Occipital lobe (tissue), 3 donors: ENCODE measurements at places on chromosomes 1 and 21.

GRCh38 chr1:29579821-29580425 lies 343.6 kb downstream of the PTPRU start:
- no peak for DNase-seq

DNA sequence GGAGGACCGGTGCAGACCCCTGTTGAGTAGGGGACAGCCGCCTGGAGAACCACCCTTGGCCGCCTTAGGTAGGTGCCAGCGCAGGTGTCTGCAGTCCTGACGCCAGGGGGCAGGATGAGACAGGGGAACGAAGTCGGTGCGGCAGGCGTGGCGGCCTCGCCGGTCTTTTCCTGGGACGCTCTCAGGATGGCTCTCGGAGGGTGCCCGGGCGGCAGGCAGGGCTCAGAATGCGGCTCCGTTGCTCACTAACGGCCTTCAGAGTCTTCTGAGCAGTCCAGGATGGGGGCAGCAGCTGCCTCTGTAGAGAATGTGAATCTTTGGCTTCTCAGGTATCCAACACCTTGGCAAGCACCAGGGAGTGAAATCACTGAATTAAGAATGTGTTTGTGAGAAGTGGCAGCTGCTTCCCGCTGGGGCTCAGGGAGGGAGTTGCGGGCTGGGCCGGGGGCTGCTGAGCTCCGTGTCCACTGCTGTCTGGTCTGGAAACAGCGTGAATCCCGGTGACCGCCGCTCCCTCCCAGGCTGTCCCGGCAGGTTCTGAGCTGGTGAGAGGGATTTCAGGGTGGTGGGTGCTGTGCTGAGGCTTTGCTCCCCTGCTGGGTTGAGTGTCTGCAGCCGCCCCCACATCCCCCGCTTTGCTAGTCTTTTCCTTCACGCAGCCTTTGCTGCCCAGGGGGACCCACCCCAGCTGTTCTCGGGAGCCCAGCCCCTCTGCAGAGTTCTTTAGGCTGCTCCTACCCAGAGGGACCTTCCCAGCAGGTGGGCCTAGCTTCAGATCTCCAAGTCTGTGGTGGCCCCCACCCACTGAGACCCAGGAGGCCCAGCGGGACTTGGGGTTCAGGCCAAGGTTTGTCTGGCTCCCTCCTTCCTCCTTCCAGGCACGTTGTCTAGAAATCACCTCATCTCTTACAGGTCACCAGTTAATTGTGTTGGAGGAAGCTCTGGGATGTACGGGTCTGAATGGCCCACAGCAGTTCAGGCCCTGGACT lies 11.1 kb upstream of the C1orf174 start:
- peak; percentile 55 for DNase-seq

- DNase-seq = no peak
These were observed 841.8 kb downstream of the USP25 start for GRCh38 chr21:16571594-16571993.

DNA sequence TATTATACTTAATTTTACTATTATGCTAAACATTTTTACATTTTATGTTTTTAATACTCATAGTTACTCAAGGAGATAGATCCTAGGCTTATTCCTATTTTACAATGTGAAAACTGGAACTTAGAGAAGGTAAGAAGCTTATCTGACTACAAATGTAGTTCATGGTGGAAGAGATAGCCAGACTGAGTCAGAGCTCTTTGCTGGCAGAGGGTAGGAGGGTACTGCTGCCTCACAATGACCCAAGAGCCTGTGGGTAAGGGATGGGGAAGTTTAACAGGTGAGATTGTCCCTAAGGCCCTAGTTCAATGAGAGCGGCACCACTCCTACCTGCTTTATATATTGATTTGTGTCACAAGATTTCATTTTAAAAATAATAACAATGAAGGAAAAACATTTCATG lies 34.1 kb upstream of the NEK7 start:
- DNase-seq = no peak

DNA sequence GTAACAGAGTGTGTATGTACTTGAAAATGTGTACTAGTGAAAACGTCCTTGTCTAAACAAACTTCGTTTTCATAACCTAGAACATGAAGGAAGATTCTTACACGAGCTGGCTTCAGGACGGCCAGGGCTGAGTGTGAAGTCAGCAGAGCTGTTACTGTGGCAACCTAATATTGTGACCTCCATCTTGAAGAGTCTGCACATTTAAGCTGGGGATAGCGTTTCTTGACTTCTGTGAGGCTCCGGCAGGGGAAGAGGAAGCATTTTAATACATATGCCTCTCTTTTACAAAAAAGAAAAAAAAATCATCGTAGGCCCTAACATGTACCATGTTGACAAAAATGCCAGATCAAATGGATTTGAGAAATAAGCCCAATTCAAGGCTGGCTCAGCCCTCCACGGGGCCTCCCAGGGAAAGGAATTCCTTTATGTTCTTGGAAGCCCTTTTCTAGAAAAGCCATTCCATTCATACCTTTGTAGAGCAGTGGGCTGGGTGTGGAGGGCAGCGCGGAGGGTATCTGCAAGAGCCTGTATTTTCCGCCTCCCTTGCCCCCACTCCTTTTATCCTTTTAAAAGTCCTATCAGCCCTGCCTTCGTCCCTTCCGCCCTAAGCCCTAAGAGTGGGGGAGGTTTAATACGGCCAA lies 51.1 kb downstream of the SIM2 start:
- DNase-seq = no peak

DNA sequence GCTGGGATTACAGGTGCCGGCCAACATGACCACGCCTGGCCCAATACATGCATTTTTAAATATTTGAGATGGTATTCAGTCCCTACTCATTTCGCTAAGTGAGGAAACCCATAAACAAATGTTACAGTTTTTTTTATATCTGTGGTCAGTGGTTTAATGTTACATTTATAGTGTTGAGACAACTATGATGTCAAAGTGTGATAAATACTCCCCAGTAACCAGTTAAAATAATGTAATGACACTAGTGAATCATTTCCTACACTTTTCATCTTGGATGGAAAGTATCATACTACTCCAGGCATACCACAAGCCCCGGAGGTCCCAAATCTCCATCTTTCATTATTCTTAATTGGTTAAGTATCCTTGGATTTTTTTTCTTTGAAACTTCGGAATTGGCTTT lies 87.5 kb upstream of the KIF26B start:
- DNase-seq = no peak

- no peak for DNase-seq
These were observed 138.3 kb upstream of the DUSP10 start for GRCh38 chr1:221880182-221880581.

DNA sequence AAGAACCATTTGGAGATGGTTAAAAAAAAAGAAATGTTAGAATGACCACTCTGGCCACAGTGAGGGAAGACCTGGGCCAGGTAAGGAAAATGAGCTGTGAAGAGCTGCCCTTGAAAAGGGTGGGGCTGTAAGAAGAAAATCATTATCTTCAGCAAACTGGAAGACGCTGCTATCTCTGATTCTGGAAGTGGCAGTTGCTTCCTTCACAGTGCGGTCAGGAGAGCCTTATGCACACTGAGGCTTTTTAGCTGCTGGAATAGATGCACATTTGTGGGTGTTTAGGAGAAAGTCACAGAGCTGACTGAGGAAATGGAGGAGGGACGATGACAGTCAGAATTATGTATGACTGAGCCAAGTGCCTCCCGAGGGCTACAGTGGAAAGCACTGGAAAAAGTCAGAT lies 91.6 kb downstream of the TBX19 start:
- no peak for DNase-seq

- DNase-seq = no peak
These were observed 131.8 kb downstream of the CTH start for GRCh38 chr1:70542856-70543255.
